ENCODE measurements at places on chromosomes 4 and X.

GRCh38 chr4:120175272-120175671 is 108.6 kb upstream of the MAD2L1 start:
- DNase-seq = no peak

- no peak for DNase-seq
These were observed at the start of gene SH2D1A for GRCh38 chrX:124346117-124346876. SH2D1A (plus strand) TSS chrX:124346563; CDS start chrX:124346643, 80 bp downstream.

- peak; percentile 74 for DNase-seq
These were observed 18.9 kb upstream of the CXCL8 start for GRCh38 chr4:73721435-73721834.

- no peak for DNase-seq
These were observed 298.5 kb upstream of the BMP3 start for GRCh38 chr4:80732010-80732409.

DNA sequence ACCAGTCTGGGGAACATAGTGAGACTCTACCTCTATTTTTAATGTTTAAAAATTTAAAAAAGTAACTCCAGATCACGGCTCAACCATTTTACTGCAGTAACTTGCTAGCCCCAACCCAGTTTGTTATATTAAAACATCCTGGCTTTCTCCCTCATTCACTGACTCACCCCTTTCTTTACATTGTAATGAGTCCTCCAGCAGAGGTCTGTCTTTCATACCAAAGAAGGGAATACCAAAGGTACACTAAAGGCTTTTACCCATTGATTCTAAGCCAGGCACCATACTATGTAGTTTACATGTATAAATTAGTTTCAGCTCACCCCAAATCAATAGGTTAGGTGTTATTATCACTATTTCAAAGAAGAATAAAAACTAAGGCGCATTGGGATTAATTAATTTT is 286.9 kb downstream of the PACRGL start:
- no peak for DNase-seq

- DNase-seq = no peak
These were observed 128.9 kb upstream of the TMEM164 start for GRCh38 chrX:109873983-109874382.

Measured in suppressor macrophage (primary cell).